ENCODE measurements at places on chromosomes 12 and 14.

DNA sequence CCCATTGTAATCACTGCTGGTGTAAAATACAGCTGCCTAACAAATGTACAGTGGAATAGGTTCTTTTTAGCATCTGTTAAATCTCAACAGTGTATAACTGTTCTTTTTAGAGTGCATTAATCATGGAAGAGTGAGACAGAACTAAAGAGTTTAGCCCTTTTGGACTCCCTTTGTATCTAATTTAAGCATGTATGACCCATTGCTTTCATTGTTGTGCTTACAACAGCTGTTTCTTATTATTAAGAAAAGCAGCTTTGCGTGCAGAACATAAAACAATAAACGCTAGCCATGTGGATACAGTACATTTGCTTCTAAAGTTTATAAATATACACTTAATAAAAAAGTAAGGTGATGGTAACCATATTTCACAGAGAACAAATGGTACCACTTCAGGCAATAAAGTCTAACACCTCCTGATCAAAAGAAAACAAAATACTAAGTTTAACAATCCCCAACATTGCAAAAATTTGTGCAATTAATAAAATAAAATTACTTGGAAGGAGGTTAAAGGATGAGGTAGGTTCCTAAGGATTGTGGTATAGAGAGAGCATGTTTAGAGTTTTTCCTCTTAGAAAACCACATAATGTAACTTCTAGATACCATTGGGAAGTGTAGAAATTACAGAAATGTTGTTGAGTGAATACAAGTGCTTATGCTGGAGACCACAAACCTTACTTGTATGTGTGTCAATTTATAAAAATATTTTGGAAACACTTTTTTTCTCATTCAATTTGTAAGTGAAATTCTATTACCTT is 448.7 kb downstream of the SLC6A15 start:
- no peak for DNase-seq

DNA sequence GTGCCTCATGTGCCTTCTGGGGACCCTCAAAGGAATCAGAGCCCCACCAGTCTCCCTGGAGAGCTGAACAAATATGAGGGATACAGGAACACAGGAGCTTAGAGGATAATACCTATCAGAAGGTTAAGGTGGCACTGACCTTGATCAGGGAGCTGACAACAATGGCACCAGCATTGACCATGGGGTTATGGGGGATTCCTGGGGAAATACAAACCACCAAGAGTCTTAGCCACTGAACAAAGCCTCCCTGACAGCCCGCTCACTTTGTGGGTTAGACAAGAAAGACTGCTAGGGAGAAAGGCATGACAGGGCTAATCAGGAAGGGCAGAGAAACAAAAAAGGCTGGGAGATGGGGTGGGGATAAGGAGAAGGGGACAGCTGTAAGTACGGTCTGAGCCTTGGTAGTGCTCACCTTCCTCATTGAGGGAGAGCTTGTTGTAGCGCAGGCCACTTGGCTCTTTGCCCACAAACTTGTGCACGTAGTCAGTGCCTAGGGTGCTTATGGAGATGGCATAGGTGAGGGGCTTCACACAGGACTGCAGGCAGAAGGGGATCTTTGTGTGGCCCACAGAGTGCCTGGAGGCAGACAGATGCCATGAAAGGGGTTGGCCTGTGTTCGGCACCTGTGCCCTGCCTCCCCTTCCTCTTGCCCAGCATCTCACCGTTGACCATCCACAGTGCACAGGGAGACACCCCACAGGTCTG is 9.3 kb downstream of the SPRYD4 start:
- DNase-seq = no peak

DNA sequence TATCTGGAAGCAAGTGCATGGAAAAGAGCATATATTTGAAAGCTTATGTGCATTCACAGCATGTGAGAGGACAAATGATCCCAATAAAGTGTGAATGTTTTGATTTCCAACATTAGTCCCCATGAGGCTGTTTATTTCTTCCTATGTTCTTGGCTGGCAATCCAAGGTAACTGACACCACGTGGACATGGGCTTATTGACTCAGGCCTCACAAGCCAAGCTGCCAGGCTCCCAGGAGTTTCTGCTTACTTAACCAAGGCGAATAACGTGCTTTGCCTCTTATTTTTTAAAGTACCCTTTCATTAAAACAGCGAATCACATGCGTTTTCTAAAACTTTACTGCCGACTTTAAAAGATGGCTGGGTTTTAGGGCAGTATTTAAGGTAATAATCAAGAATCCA is 441.7 kb downstream of the FUT8 start:
- no peak for DNase-seq

- no peak for DNase-seq
Observed at GRCh38 chr12:41334390-41334789, 146.3 kb downstream of the PDZRN4 start.

GRCh38 chr12:90899456-90900182 is 55.4 kb downstream of the CCER1 start:
- no peak for DNase-seq

DNA sequence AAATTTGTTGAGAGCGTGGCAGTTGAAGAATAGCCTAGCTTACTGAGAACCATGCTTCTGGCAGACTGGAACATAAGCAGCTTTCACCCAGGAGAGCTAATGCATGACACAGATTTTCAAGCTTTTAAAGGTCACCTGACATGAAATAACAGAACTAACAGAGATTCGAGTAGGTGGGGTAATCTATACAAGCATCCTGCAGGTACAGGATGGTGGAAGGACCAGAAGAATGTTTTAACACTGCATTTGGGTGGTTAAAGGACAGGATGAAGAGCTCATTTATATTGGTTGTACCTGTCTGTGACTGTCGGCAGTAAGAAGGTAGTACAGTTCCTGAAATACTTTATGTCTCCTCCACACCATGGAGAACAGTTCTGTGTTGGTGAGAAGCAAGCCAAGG is 8.9 kb downstream of the PELI2 start:
- DNase-seq = no peak

DNA sequence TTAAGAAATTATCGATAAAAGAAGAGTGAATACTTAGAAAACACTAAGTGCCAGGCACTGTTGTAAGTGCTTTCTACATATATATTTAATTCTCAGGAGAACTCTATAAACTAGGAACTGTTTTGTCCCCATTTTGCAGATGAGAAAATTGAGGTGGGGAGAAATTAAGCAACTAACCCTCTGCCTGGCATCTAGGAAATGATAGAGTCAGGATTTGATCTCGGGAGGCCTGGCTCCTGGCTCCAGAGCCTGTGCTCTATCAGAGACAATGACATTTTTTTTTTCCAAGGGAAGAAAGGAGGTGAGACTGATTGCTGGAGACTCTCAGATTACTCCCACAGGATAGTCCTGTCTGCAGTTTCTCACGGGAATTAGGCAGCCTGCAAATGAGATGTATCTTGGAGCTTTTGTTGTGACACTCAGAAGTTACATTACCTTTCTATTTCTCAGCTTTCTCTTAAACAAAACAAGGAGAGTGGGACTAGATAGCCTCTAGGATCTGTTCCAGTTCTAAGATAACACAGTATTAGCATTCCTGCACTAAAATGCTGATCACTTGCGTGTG is 1.4 kb upstream of the FAM234B start:
- no peak for DNase-seq

GRCh38 chr12:15200641-15201040 is 20.6 kb downstream of the RERG start:
- DNase-seq = no peak

DNA sequence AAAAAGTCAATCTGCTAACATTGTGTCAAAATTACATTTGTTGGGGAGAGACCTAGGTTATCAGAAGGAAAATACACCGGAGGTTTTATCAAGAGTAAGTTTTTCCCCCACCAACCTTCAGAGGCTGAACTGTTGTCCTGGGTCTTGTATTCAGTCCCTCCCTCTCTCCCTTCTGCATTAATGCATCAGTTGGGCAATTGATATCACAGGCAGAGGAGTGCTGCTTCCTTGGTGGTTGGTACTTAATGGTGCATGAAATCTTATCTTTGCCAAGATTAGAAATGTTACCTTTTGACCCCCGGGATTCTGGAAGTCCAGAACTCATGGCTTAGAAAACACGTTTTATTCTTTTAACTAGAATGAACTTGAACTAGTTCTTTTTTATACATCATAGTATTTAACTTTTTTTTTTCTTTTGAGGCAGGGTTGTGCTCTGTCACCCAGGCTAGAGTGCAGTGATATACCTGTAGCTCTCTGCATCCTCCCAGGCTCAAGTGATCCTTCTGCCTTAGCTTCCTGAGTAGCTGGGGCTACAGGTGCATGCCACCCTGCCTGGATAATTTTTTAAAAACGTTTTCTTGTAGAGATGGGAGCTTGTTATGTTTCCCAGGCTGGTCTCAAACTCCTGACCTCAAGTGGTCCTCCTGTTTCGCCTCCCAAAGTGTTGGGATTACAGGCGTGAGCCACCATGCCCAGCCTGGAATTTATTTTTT is 4.9 kb downstream of the PCBP2 start:
- DNase-seq = no peak

DNA sequence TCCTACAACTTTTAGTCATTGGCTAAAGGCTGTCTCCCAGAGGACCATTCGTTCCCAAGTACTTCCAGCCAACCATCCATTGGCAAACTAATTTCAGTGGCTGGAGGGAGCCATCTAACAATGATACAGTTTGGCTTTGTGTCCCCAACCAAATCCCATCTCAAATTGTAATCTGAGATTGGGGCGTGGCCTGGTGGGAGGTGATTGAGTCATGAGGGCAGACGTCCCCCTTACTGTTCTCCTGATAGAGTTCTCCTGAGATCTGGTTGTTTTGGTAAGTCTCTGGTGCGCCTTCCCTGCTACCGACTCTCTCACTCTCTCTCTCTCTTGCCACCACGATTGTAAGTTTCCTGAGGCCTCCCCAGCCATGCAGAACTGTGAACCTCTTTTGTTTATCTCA is 99.7 kb upstream of the FUT8 start:
- DNase-seq = no peak

GRCh38 chr14:56129933-56130332 is 11.7 kb downstream of the PELI2 start:
- no peak for DNase-seq

- no peak for DNase-seq
Observed at GRCh38 chr12:124632519-124632984, 65.1 kb upstream of the NCOR2 start.

DNA sequence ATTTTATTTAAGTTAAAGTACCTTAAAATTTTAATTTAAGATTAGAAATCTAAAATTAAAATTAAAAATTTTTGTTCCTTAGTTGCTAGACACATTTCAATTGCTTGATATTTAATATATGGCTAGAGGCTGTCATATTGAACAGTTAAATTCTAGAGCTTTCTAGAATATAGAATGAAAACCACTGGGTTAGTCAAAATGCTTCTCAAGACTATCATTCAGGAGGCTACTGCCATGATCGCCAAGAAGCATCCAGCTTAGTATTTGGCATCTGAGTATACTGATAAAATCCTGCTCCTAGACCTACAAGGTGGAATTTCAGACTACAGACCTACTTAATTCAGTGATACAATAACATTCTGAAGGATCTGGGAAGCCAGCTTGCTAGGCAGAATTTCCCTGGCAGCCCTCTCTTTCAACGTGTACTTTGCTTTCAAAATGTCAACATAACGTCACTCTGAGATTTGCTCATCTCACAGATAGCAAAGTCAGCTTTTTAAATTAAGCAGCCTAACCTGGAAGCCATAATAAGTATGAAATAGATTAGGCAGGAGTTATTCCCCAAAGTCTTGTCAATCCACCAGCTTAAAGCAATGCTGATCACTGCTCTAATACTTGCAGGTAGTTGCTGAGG is 525.8 kb downstream of the FSCB start:
- DNase-seq = no peak

- DNase-seq = no peak
Observed at GRCh38 chr12:53735556-53735955, 8.3 kb upstream of the CALCOCO1 start.

- DNase-seq = no peak
Observed at GRCh38 chr12:1083889-1084262, 92.9 kb downstream of the ERC1 start.

DNA sequence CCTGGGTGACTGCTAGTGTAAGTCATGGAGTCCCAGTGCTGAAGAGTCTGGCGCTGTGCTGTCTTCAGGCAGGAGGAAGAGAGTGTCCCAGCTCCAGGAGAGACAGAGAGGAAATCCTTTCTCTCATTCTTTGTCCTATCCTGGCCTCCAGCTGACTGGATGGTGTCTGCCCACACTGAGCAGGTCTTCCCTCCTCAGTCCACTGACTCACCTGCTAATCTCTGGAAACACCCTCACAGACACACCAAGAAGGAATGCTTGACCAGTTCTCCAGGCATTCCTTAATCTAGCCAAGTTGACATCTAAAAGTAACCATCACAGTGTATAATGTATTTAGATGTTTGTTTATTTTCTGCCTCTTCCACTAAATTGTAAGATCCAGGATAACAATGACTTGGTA is 53.9 kb downstream of the EMP1 start:
- DNase-seq = no peak

DNA sequence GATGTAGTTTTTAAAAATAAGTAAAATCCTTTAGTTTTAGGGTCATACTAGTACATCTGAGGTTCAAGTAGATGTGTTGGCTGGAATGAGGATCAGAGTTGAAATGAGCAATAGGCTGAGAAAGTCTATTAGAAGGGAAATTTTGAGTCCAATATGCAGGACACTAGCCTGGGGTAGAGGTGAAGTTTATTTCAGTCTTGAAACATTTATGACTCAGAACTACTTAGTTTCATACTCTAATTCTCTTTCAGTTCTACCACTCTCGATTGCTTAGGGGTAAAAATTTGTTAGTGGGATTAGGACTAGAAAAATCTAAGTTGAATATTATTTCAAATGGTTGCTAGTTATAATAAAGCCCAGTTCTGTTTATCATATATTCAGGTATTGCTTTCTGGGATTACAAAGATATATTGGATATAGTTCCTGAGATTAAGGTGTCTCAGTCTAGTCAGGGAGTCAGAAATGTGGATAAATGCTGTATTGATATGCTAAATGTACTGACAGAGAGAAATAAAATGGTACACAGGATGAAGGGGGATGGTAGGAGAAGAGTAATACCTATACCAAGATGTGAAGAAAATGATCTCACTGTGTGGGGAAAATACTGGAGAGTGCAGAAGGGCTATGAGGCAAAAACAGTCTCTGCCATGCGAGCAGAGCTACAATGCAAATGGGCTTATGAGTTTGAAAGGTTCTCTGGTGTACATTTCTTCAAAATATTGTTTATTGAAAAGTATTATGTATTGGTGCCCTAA is 395.8 kb upstream of the FBXO33 start:
- no peak for DNase-seq

All from activated T-helper 2 cell treated with anti-CD3 and anti-CD28 coated beads, Interferon-gamma antibody, Interleukin-2, Interleukin-4, amounts not matched to agents 10 μg/mL and 5 μg/mL and 100 μg/mL, durations not matched to agents 14 hours and 24 hours and 36 hours (primary cell).